ENCODE measurements at places on chromosomes 16 and 17.

DNA sequence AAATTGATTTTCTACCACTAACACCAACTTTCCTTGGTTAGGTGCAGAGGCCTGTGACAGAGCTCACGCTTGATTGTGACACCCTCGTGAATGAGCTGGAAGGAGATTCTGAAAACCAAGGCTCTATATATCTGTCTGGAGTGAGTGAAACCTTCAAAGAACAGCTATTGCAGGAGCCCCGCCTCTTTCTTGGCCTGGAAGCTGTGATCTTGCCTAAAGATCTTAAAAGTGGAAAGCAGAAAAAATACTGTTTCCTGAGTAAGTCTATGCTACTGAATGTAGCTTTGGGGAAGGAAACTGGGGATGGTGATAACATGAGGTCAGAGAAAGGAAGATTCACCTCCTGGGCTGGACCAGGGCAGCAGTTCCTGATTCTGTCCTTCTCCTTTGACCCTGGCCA, 38.3 kb downstream of the REXO5 start:
- no peak for DNase-seq

- peak; percentile 57 for DNase-seq
These were observed 180.0 kb upstream of the CACNG3 start for GRCh38 chr16:24075931-24076716.

DNA sequence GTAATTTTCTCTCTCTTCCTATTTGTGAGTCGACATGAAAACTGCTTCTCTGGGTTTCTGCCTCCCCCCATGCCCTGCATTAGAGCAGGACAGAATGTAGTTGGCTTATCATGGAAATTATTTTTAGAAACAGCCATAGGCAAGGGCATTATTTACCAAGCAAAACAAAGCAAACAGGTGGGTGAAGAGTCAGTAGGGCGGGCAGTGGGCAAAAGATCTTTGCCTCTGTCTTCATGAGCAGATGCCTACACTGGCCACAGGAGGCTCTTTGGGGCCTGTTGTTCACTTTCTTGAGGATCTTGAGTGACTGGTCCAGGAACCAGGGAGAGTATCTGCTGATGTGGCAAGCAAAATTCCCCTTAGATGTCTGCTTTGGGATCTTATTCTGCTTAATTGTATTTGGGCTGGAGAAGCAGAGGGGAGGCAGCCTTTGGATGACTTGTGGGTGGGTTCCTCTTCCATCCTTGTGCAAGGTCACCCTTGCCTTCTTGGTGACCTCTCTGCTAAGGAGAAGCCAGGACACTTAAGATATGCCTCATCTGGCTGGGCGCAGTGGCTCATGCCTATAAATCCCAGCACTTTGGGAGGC, 42.5 kb upstream of the CLEC19A start:
- no peak for DNase-seq

GRCh38 chr16:11642765-11643116, 25.5 kb upstream of the SNN start:
- DNase-seq, result no peak

GRCh38 chr17:7141824-7142223, 27.2 kb upstream of the ASGR2 start:
- DNase-seq, result no peak

- no peak for DNase-seq
These were observed 137.5 kb upstream of the IRX3 start for GRCh38 chr16:54424043-54424451.

DNA sequence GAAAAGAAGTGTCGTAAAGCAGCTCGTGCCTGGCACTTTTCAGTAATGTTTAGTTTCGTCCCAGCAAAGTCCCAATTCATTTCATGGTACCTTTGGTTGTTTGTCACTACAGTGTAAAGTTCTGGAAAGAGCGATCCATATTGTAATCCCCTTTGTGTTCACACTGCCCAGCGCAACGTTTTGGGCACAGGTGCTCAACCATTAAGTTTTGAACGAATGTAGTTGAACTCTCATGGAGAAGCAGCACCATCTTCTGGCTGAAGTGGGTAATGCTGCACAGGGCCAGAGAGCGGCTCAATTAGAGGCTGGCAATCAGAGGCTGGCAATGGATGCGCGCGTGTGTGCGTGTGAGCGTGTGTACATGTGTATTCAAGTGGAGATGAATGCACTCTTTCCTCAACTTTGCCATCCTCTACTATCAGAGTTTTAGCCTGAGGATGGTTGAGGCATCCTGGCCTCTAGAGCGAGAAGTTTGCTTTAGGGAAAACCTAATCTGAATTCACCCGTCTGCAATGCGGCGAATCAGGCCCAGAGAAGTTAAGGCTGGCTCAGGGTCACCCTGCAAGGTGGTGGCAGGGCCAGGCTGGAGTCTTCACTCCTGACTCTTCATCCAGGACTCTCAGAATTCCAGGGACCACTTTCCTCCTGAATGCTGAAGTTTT, 29.9 kb downstream of the DYNLL2 start:
- peak; percentile 54 for DNase-seq

GRCh38 chr17:8997994-8998628, 23.2 kb upstream of the NTN1 start:
- peak; percentile 1 for DNase-seq

- no peak for DNase-seq
These were observed 2.3 kb downstream of the TLE7 start for GRCh38 chr16:71439523-71439922.

DNA sequence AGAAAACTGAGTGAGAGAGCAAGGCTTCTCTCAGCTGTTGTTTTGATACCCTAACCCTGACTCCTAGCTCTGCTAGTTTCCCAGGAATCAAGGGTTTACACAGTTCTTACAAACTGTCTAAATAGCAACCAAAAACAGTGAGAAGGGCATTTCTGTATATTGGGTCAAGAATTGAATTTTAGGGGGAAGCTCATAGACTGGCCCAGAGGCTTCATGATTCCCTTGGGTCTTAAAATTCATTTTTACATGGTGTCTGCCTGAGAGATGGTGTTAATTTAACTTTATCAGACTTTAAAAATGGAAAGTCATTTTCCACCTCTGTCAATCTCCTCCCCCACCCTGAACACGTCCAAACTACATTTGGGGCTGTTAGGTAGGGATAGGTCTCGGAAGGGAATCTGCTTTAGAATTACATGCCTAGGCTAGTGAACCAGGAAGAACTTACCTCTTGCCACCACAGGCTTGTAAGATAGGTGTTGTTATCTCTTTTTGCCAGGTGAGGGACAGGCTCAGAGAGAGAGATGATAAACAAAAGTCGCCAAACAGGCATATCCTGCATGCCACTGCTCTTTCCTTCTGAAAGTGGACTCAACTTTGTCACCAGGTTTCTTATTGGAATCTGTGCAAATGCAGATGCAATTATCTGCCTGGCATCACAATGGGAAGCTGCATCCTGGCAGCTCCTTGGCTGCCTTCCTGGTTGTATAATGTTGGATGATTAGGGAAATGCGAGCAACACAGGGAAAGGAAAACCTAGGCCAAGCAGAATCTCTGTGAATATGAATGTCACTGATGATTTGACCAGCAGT, 3.1 kb downstream of the PHAF1 start:
- DNase-seq, result no peak

GRCh38 chr17:56300144-56300543, 146.9 kb downstream of the ANKFN1 start:
- DNase-seq, result no peak

Measured in DMS153 (cell line).